ENCODE measurements at places on chromosomes 6 and 20. TPM values are rescaled to one million over a fixed set of nuclear protein-coding genes. Genes with fewer than 3 reads are reported as not detected.

Gene SLC22A23
- 0.37 TPM for total RNA-seq

Gene LCA5
- 0.32 TPM for total RNA-seq

Gene OR2H1
- total RNA-seq, result not detected

Gene GPSM3
- 82.6 TPM for total RNA-seq

Gene EBF4
- total RNA-seq, result 4.3 TPM

Gene MCHR2
- total RNA-seq, result not detected

Gene ZFP64
- total RNA-seq, result 16.5 TPM

Gene GTSF1L
- total RNA-seq, result 0.23 TPM

Gene VGLL2
- not detected for total RNA-seq

Gene HLA-DQA1
- 0.32 TPM for total RNA-seq

DNA sequence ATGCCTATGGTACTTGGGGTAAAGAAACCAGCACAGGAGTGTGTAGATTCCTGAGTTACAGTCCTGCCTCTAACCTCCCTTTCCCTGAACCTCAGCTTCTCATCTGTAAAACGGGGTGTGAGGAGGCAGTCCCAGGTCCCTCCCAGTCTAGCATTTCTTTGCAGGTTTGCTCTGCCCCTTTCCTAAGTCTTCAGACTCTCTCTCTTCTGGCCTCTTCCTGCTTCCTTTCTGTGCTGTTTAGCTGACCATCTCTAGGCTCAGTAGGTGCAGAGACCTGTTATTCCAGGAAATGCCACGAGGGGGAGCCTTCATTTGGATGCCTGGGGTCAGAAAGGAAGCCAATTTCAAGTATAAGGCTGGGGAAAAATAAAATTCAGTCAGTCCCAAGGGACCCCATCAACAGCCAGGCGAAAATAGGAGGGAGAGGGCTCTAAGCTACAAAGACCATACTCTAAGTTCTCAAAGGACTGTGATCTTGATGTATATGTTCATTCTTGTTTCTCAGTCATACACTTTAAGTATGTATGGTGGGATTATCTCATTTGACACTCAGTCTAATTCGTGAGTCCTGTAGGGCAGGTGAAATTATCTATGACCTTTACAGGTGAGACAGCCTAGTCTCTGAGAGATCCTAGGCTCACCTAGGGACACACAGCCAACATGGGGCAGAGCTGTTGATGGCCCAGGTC is 89.1 kb downstream of the NCR2 start:
- H3K27ac ChIP-seq, result no peak overlapping the region
- H3K36me3 ChIP-seq, result no peaks in the 10 kb centered on the region
- no peak overlapping the region for H3K4me3 ChIP-seq
- H3K4me1 ChIP-seq, result peaks cover 12% of the 10 kb centered on the region
- DNase-seq, result peak; percentile 89

DNA sequence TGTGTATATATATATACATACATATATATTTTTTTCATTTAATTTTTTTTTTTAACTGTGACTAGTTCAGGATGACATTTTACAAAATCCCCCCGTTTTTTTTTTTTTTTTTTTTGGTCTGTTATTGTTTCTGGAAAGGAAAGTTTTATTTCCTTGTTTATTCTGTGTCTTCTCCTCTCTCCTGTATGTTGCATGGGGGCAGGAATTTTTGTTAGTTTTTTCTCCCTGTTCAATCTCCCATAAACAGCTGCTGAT is 32.4 kb upstream of the TXLNB start:
- H3K27me3 ChIP-seq, result no peaks in the 10 kb centered on the region
- H3K27ac ChIP-seq, result peak overlapping the region; percentile 76
- peaks cover 9% of the 10 kb centered on the region for H3K36me3 ChIP-seq
- H3K4me1 ChIP-seq, result peaks cover 32% of the 10 kb centered on the region

DNA sequence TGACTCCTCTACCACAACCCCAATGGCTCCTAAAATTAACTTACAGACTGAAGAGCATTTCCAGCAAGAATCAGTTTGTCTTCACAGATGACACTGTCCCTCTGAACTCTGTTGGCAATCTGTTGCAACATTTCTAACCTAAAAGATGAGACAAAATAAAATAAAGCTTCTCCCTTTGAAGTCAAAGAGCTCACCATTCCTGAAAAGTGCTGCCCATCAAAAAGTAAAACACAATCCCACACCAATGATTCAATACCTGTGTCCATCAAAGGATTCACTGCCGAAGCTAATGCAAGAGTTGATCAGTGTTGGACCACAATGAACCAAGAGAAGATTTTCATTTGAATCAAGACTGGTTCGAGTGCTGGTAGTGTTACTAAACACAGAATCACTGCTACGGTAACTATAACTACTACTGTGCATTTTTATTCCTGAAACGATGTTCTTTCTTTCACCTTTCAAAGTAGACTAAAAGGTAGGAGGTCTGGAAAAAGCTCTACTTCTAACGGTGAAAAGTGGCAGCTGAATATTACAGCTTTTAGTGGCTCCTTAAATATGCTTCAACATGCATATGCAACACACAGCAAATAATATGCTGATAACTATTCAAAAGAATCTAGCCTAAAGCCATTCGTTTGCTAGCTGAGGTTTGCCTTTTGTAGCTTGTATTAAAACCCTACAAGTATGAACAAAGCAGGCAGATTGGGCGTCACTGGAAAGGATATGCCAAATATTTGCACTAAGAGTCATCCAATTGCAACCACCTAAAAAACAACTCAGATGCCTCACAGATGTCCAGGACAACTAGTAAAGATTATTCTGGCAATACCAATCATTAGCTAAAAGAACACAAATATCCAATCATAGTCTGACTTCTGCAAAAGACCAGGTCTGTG is at the start of gene DST:
DST (minus strand) TSS at position 524 of the 896 bp plus-strand sequence.
- no peak within 1 kb of the TSS for H3K27ac ChIP-seq
- H3K27me3 ChIP-seq, result no peaks in the 10 kb centered on the region

DNA sequence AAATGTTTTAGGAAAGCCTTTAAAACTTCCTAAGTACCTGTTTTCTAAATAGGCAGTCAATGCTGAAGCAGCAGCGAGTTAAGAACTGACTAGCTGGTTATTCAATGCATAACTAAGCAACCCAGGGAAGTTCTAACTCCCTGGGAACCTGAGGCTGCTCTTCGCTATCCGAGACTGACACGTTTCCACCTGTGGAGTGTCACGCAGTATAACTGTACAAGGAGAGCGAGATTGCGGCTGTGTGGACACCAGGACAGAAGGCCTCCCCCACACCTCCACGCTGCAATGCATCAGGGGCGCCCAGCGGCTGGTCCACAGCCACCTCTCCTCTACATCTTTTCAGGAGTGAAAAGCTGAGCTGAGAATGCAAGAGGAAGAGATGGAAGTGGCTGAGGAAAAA is 8.0 kb downstream of the PXDC1 start:
- peaks cover 3% of the 10 kb centered on the region for H3K4me1 ChIP-seq
- H3K36me3 ChIP-seq, result no peaks in the 10 kb centered on the region
- no peak overlapping the region for H3K4me3 ChIP-seq
- no peak for DNase-seq

- H3K4me3 ChIP-seq, result no peak overlapping the region
- no peaks in the 10 kb centered on the region for H3K4me1 ChIP-seq
- no peak for DNase-seq
- no peaks in the 10 kb centered on the region for H3K36me3 ChIP-seq
- no peak overlapping the region for H3K27ac ChIP-seq
- no peaks in the 10 kb centered on the region for H3K27me3 ChIP-seq
Observed at GRCh38 chr20:61045876-61046585, 206.0 kb upstream of the CDH4 start.

GRCh38 chr6:106114492-106114891 is 28.4 kb downstream of the PRDM1 start:
- H3K4me1 ChIP-seq, result peaks cover 82% of the 10 kb centered on the region
- H3K27ac ChIP-seq, result peak overlapping the region; percentile 85
- peak; percentile 90 for DNase-seq
- peaks cover 26% of the 10 kb centered on the region for H3K27me3 ChIP-seq
- peak overlapping the region; percentile 38 for H3K4me3 ChIP-seq

DNA sequence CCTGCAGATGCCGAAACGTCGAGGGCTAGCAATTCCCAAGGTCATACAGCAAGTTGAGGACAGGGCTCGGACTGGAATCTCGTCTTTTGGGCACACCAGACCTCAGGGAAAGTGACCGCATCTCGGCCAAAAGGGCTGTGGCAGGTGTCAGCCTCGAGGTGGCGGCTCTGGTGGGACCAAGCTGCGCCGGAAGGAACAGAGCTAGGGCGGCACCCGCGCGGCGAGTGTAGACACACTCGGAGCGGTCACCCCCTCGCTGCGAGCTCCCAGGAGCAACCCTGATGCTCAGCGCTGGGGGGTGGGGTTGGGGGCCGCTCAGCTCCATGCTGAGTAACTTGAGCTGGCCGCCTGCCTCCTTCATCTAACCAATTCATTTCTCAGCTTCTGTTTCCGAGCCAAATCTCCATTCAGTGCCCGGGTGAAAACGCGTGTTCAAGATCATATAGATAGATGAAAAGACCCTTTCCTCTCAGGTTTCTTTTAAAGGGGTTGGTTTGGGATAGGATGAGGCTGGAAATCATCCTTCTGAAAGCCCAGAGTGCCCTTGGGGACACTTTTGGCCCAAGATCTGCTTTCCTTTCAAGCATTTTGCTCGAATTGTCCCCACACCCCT is 2.2 kb upstream of the TUBB2B start:
- H3K4me3 ChIP-seq, result peak overlapping the region; percentile 68
- H3K27me3 ChIP-seq, result peaks cover 69% of the 10 kb centered on the region
- H3K36me3 ChIP-seq, result no peaks in the 10 kb centered on the region
- H3K27ac ChIP-seq, result no peak overlapping the region

GRCh38 chr20:15163632-15164031 is 826.2 kb upstream of the FLRT3 start:
- peaks cover 10% of the 10 kb centered on the region for H3K4me1 ChIP-seq
- H3K36me3 ChIP-seq, result no peaks in the 10 kb centered on the region
- H3K27ac ChIP-seq, result no peak overlapping the region
- no peak for DNase-seq
- no peak overlapping the region for H3K4me3 ChIP-seq

GRCh38 chr6:77415706-77416105 is 47.6 kb downstream of the HTR1B start:
- H3K4me3 ChIP-seq, result no peak overlapping the region
- H3K4me1 ChIP-seq, result no peaks in the 10 kb centered on the region
- H3K27me3 ChIP-seq, result no peaks in the 10 kb centered on the region
- no peak overlapping the region for H3K27ac ChIP-seq
- no peak for DNase-seq

GRCh38 chr20:58722877-58723627 is 30.5 kb downstream of the NPEPL1 start:
- no peaks in the 10 kb centered on the region for H3K4me1 ChIP-seq
- H3K4me3 ChIP-seq, result no peak overlapping the region
- no peak overlapping the region for H3K27ac ChIP-seq
- H3K27me3 ChIP-seq, result peaks cover 34% of the 10 kb centered on the region
- peaks cover 5% of the 10 kb centered on the region for H3K36me3 ChIP-seq

Data from activated CD4-positive, alpha-beta T cell treated with anti-CD3 and anti-CD28 coated beads for 36 hours (primary cell).